ENCODE measurements at places on chromosomes 6 and 20. TPM values are rescaled to one million over a fixed set of nuclear protein-coding genes. Genes with fewer than 3 reads are reported as not detected.

The FAM162B gene
- not detected for total RNA-seq

The PNPLA1 gene
- total RNA-seq = not detected

The GFRAL gene
- total RNA-seq = not detected

The NOX3 gene
- not detected for total RNA-seq

The MYBL2 gene
- total RNA-seq = 95.1 TPM

- no peaks in the 10 kb centered on the region for H3K4me1 ChIP-seq
- peaks cover 30% of the 10 kb centered on the region for H3K27me3 ChIP-seq
- no peaks in the 10 kb centered on the region for H3K36me3 ChIP-seq
- no peak for DNase-seq
Observed at GRCh38 chr20:21018576-21018975, 87.6 kb downstream of the LINC00237 start.

DNA sequence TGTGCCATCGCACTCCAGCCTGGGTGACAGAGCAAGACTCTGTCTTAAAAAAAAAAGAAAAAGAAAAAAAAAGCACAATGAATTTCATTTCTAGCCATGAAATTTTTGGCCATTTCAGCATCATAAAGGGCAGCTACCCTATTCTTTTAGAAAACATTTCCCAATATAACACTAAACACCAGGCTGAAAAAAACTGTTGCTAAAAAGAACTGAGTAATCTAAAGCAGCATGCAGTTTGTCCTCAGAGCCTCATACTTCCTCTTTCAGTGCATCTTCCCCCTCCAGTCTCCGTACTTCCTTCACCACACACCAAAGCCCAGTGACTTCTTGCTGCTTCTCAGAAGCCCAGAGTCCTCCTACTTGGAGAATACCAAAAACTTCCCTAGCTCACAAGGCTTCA is 5.6 kb upstream of the IFNGR1 start:
- H3K27ac ChIP-seq = peak overlapping the region; percentile 32
- peaks cover 60% of the 10 kb centered on the region for H3K4me1 ChIP-seq

The EBF4 gene
- total RNA-seq = 12.3 TPM

DNA sequence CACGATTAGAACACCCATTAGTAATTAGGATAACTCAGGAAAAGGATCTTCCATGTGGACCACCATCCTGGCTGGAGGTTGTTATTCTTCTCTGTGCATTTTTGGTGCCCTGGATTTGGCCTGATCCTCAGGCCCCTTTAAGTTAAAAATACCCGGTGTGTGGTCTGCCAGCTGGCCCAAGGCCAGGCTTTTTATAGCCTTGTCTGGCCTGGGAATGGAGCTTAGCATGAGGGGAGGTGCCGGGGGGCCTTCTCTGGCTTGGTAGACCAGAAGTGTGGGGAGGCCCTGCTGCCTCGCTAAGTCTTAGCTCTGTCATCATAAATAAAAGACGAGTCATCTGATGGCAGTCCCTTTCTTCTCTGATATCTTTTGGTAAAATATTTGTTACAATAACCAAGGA is 71.4 kb downstream of the ARID1B start:
- no peaks in the 10 kb centered on the region for H3K27me3 ChIP-seq
- no peak overlapping the region for H3K27ac ChIP-seq
- no peak overlapping the region for H3K4me3 ChIP-seq
- H3K36me3 ChIP-seq = peaks cover 4% of the 10 kb centered on the region

GRCh38 chr6:93584300-93584699 is 164.9 kb upstream of the EPHA7 start:
- no peak overlapping the region for H3K4me3 ChIP-seq

- no peak overlapping the region for H3K27ac ChIP-seq
- H3K27me3 ChIP-seq = peaks cover 23% of the 10 kb centered on the region
- H3K4me1 ChIP-seq = no peaks in the 10 kb centered on the region
- DNase-seq = no peak
- H3K36me3 ChIP-seq = no peaks in the 10 kb centered on the region
Observed at GRCh38 chr6:87093651-87094050, 1.3 kb downstream of the CGA start.

DNA sequence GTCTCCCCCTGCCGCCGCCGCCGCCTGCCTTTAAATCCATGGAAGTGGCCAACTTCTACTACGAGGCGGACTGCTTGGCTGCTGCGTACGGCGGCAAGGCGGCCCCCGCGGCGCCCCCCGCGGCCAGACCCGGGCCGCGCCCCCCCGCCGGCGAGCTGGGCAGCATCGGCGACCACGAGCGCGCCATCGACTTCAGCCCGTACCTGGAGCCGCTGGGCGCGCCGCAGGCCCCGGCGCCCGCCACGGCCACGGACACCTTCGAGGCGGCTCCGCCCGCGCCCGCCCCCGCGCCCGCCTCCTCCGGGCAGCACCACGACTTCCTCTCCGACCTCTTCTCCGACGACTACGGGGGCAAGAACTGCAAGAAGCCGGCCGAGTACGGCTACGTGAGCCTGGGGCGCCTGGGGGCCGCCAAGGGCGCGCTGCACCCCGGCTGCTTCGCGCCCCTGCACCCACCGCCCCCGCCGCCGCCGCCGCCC is 474 bp downstream of the CEBPB start:
- H3K36me3 ChIP-seq = peaks cover 22% of the 10 kb centered on the region
- peak; percentile 66 for DNase-seq
- H3K27ac ChIP-seq = peak overlapping the region; percentile 73
- H3K4me3 ChIP-seq = peak overlapping the region; percentile 67
- peaks cover 31% of the 10 kb centered on the region for H3K4me1 ChIP-seq
- peaks cover 4% of the 10 kb centered on the region for H3K27me3 ChIP-seq

The C20orf144 gene
- total RNA-seq = 0.29 TPM

The IMPG1 gene
- total RNA-seq = not detected

- peak; percentile 31 for DNase-seq
- H3K27me3 ChIP-seq = peaks cover 2% of the 10 kb centered on the region
- peak overlapping the region; percentile 97 for H3K27ac ChIP-seq
- peaks cover 53% of the 10 kb centered on the region for H3K4me1 ChIP-seq
- peak overlapping the region; percentile 99 for H3K4me3 ChIP-seq
- H3K36me3 ChIP-seq = peaks cover 18% of the 10 kb centered on the region
Observed at GRCh38 chr6:20402342-20403069, 827 bp downstream of the E2F3 start.

DNA sequence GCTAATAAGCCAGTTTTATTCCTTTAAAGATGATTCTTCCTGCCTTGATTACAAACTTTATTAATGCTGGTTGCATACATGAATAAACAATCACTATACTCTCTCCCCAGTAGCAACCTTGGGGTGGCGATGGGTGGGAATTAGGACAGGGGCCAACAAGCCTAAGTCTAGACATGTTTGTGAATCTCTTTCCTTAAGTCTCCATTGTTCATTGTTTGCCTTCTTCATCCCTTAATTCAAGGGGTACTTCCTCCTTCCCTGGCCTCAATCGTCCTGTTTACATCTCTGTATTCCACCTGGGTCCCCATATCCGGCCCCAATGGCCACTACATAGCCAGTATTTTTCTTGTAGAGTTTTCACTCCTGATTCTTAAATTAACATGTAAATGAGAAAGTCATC is 66.0 kb downstream of the ARHGAP18 start:
- peaks cover 8% of the 10 kb centered on the region for H3K36me3 ChIP-seq
- H3K4me3 ChIP-seq = no peak overlapping the region
- no peak overlapping the region for H3K27ac ChIP-seq
- peaks cover 8% of the 10 kb centered on the region for H3K27me3 ChIP-seq
- no peak for DNase-seq

The CTAGE9 gene
- total RNA-seq = not detected

DNA sequence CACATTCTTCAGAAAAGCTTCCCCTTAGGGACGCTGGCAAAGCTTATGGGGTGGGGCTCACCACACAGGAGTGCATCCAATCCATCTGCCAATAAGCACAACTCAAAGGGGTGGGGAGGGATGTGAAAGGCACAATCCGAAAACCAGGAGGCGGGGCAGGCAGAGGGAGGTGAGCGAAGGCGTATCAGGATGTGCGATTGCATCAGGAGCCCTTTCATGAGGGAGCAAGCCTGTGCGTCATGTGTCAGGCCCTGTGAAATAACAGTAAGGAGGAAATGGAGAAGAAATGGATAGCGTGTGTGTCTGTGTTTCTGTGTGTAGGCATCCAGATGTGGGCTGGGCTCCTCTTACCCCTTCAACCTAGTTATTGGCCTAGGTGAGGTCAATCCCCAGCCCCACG is 382.4 kb upstream of the CDH4 start:
- no peaks in the 10 kb centered on the region for H3K4me1 ChIP-seq
- no peak overlapping the region for H3K4me3 ChIP-seq

GRCh38 chr6:140271759-140272377 is 897.4 kb upstream of the CITED2 start:
- no peak overlapping the region for H3K27ac ChIP-seq
- H3K4me1 ChIP-seq = no peaks in the 10 kb centered on the region
- DNase-seq = no peak
- H3K36me3 ChIP-seq = no peaks in the 10 kb centered on the region
- H3K4me3 ChIP-seq = no peak overlapping the region
- no peaks in the 10 kb centered on the region for H3K27me3 ChIP-seq

GRCh38 chr6:125792680-125793079 is 1.9 kb downstream of the NCOA7 start:
- H3K27me3 ChIP-seq = no peaks in the 10 kb centered on the region
- H3K36me3 ChIP-seq = peaks cover 17% of the 10 kb centered on the region
- H3K4me3 ChIP-seq = peak overlapping the region; percentile 91
- peak overlapping the region; percentile 79 for H3K27ac ChIP-seq
- no peak for DNase-seq
- H3K4me1 ChIP-seq = peaks cover 60% of the 10 kb centered on the region

The RIMS1 gene
- not detected for total RNA-seq

- peaks cover 96% of the 10 kb centered on the region for H3K4me1 ChIP-seq
- peak overlapping the region; percentile 99 for H3K27ac ChIP-seq
- peaks cover 32% of the 10 kb centered on the region for H3K36me3 ChIP-seq
- H3K4me3 ChIP-seq = peak overlapping the region; percentile 69
- DNase-seq = no peak
Observed at GRCh38 chr20:50516180-50516934, 6.2 kb downstream of the PTPN1 start.

- no peak overlapping the region for H3K27ac ChIP-seq
- no peak for DNase-seq
- H3K36me3 ChIP-seq = no peaks in the 10 kb centered on the region
Observed at GRCh38 chr20:50321797-50322480, 131.3 kb downstream of the CEBPB start.

The POU5F1 gene
- not detected for total RNA-seq

GRCh38 chr6:129353067-129353466 is 356.9 kb downstream of the ARHGAP18 start:
- DNase-seq = no peak
- no peaks in the 10 kb centered on the region for H3K36me3 ChIP-seq
- no peaks in the 10 kb centered on the region for H3K4me1 ChIP-seq
- no peak overlapping the region for H3K4me3 ChIP-seq

DNA sequence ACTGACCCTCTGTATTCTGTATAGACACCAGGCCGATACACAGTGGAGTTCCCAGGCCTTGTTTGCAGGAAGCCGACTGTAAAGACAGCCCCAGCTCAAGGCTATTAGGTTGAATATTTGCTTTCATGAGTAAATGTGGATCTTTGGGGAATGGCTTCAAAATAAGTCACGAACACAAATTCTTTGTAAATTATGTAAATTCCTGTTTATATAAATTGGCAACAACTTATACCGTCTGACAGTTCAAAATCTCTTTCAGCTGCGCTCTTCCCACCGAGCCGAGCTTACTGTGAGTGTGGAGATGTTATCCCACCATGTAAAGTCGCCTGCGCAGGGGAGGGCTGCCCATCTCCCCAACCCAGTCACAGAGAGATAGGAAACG is 24.7 kb downstream of the EDN3 start:
- H3K4me1 ChIP-seq = no peaks in the 10 kb centered on the region
- peaks cover 3% of the 10 kb centered on the region for H3K27me3 ChIP-seq
- DNase-seq = no peak
- H3K27ac ChIP-seq = no peak overlapping the region
- H3K4me3 ChIP-seq = no peak overlapping the region

DNA sequence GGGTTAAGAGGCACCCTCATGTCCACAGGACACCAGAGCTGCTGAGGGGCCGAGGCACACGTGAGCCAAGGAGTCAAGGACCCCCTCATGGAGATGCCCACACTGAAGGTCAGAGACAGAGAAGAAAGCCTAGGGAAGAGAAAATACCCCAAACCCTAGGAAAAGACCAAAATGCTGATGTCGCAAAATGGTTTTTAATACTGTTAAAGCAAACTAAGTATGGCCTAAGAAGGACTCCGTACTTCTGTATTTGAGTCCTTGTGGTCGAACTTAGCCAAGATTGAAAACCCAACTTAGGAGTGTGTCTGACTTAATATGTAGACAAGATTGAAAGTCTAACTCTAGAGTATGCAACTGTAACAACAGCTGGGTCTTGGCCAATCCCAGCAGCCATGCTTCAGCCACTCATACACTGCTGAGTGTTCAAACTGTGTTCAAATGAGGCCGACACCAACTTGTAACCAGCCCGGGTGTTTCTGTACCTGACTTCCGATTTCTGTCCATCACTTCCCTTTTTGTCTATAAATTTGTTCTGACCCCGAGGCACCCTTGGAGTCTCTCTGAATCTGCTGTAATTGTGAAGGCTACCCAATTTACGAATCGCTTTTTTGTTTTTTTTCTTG is 92.6 kb upstream of the AGPAT4 start:
- no peaks in the 10 kb centered on the region for H3K27me3 ChIP-seq
- no peak overlapping the region for H3K4me3 ChIP-seq
- H3K4me1 ChIP-seq = no peaks in the 10 kb centered on the region
- H3K36me3 ChIP-seq = peaks cover 1% of the 10 kb centered on the region
- no peak overlapping the region for H3K27ac ChIP-seq
- no peak for DNase-seq

GRCh38 chr6:44037847-44038542 is 89.3 kb downstream of the MRPL14 start:
- peaks cover 3% of the 10 kb centered on the region for H3K27me3 ChIP-seq
- peaks cover 12% of the 10 kb centered on the region for H3K4me1 ChIP-seq
- no peak overlapping the region for H3K4me3 ChIP-seq

DNA sequence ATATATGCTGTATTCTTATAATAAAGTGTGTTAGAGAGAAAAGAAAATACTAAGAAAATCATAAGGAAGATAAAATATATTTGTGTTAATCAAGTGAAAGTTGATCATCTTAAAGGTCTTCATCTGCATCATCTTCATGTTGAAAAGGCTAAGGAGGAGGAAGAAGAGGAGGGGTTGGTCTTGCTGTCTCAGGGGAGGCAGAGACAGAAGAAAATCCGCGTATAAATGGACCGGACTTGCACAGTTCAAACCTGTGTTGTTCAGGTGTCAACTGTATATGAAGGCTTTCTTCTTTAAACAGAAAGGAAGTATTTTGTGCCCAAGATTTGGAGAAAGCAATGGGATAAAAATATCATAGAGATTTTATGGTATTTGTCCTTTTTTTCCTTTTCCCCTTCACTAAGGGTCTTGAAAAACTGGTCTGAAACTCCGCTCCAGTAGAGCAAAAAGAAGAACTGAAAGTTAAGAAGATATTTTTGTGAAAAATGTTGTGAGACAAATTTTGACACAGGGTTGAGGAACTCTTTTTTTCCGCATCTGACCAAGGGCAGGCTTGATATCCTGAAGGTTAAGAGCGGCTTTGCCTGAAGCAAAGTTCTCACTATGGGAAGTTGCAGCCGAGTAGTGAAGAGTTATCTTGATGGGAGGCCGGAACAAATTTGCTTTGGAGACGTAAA is 350.7 kb downstream of the LAMA2 start:
- H3K27ac ChIP-seq = no peak overlapping the region
- no peak for DNase-seq
- no peaks in the 10 kb centered on the region for H3K4me1 ChIP-seq
- no peaks in the 10 kb centered on the region for H3K36me3 ChIP-seq
- H3K4me3 ChIP-seq = no peak overlapping the region
